ENCODE measurements at places on chromosomes 5 and 9.

DNA sequence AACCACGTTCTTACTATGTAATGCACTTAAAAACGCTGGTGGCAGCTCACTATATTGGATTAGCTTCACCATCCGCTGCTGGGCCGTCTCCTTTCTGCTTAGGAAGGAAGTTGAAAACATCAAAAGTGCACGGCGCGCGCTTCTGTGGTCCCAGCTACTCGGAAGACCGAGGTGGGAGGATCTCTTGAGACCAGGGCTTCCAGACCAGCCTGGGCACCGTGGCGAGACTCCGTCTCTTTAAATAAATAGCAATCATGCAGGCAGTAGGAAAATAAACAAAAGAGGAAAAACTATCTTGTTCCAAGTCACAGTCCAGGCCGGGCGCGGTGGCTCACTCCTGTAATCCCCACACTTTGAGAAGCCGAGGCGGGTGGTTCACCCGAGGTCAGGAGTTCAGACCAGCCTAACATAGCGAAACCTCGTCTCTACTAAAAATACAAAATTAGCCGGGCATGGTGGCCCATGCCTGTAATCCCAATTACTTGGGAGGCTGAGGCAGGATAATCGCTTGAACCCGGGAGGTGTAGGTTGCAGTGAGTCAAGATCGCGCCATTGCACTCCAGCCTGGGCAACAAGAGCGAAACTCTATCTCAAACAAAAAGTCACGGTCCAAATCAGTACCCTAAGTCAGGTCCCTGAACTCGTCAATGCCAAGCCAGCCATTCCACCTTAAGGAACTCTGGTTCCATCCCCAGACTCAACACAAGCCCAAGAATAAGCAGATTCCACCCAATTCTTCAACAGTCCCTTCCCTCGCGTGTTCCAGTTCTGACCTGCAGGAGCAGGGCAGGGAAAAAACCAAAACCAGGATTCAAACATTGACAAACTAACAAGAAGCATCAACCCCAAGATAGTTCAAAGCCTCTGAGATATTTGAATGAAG, 1.0 kb upstream of the GOLGA1 start:
- peak; percentile 36 for DNase-seq

GRCh38 chr5:55600086-55600485, 65.3 kb upstream of the PLPP1 start:
- DNase-seq = no peak

DNA sequence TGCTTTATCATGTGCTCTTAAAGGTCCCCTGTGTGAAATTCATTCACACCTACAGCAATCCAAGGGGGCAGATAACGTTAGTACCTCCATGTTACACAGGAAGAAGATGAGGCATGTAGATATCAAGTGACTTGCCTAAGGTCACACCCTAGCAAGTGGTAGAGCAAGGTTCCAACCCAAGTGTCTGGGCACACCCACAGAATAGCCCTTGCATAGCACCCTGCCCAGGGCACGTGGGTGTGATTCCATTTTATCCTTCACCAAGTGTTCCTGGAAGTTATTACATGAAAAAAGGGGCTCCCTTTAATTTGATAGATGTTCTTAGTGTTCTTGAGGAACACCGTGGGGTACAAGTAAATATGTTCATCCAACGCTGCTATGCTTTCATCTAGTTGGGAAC, 4.9 kb downstream of the TMEM171 start:
- DNase-seq = no peak

DNA sequence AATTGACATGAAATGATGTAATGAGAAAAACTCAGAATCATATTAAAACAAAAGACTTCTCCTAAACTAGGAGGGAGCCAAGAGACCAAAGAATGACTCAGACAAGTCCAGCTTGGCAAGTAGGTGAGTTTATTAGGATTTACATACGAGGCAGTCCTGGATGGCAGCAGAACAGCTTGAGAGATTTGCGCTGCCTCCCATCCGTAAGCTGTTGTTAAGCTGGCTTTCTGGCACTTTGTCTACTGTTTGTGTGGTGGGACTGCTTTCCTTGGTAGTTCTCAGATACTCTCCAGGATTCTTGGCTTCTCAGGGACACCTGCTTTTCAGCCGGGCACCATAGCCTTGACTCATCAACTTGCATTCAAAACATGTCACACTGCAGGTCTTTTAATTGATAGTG, 57.6 kb downstream of the COX7C start:
- no peak for DNase-seq

DNA sequence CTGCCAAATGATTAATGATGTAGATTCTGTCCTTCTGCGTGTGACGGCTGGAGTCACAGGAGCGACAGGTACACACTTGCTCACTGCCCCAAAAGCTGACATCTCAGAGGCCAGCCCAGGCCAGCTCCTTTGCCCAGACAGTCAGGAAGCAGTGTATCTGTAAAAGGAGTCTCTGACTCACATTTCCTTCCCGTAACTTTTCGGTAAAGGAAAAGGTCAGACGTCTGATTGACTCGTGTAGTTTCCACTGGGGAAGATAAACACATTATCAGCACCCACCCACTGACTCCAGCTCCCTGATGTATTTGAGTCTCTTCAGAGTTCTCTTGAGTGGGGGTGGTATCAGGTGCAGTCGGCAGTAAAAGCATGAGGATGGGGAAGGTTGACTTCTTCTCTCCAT, 64.4 kb upstream of the WWC1 start:
- no peak for DNase-seq

DNA sequence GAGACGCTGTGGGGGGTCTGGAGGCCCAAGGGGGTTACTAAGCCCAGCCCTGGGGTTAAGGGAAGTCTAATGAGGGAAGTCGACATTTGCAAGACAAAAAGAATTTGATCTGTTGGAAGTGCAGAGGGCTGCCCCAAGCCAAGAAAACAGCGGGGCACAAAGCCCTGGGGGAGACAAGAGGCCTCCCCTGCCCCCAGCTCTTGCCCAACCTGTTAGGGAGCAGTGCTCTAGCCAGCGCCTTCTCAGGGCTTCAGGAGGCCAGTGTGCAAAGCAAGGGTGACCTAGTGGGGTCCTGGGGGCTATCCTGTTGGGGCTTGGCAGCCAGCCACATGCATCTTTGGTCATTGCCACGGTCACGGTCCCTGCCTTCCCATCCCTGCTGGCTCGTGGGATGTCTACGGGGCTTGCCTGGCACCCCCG, 25.2 kb downstream of the GFI1B start:
- DNase-seq = no peak

- no peak for DNase-seq
Observed at GRCh38 chr5:108515517-108516105, 133.7 kb upstream of the FBXL17 start.

- DNase-seq = no peak
Observed at GRCh38 chr5:118378959-118379358, 609.4 kb downstream of the DTWD2 start.

GRCh38 chr9:136235709-136236455, 9.7 kb downstream of the QSOX2 start:
- DNase-seq = no peak

All from stimulated activated CD4-positive, alpha-beta T cell treated with anti-CD3 and anti-CD28 coated beads, TNF-alpha, amount 100 ng/mL, for 48 hours (primary cell).